ENCODE measurements at places on chromosomes 5 and 9. TPM values are rescaled to one million over a fixed set of nuclear protein-coding genes. Genes with fewer than 3 reads are reported as not detected.

Gene KCTD16
- polyA plus RNA-seq = not detected

Gene CSF1R
- polyA plus RNA-seq = 5.0 TPM

Gene IDNK
- polyA plus RNA-seq = 2.6 TPM

Gene IRX2
- 1.3 TPM for polyA plus RNA-seq

Gene SLC6A19
- polyA plus RNA-seq = not detected

Gene ZDHHC21
- polyA plus RNA-seq = 3.5 TPM

Gene FBP2
- polyA plus RNA-seq = 0.30 TPM

Gene SLC27A4
- polyA plus RNA-seq = 48.8 TPM

Gene NIPSNAP3A
- polyA plus RNA-seq = 30.1 TPM

Gene PCDHGB3
- polyA plus RNA-seq = 5.4 TPM

Gene FCN2
- 0.22 TPM for polyA plus RNA-seq

Gene LOX
- 3.0 TPM for polyA plus RNA-seq

Gene NRARP
- 1.6 TPM for polyA plus RNA-seq

Gene AMBP
- polyA plus RNA-seq = 0.08 TPM

Gene ADAMTS19
- 0.22 TPM for polyA plus RNA-seq

Gene FLT4
- 5.4 TPM for polyA plus RNA-seq

Gene DCTN4
- polyA plus RNA-seq = 31.8 TPM

Gene ENG
- polyA plus RNA-seq = 245 TPM

Gene INIP
- polyA plus RNA-seq = 17.8 TPM

Gene NLN
- polyA plus RNA-seq = 5.3 TPM

Gene SLC36A3
- polyA plus RNA-seq = not detected

Gene PCDHA9
- polyA plus RNA-seq = not detected

Gene SAPCD2
- polyA plus RNA-seq = 0.22 TPM

Gene PCDHGC5
- 5.4 TPM for polyA plus RNA-seq

Gene SARDH
- polyA plus RNA-seq = 0.29 TPM

Gene OR13C2
- not detected for polyA plus RNA-seq

Gene CCNI2
- 0.11 TPM for polyA plus RNA-seq

Gene NREP
- 25.8 TPM for polyA plus RNA-seq

Gene SURF2
- polyA plus RNA-seq = 41.1 TPM

Gene PALM2AKAP2
- polyA plus RNA-seq = 4.1 TPM

Gene TMC1
- polyA plus RNA-seq = not detected

Gene ZFP37
- 1.1 TPM for polyA plus RNA-seq

Gene CDKN2B-AS1
- not detected for polyA plus RNA-seq

Gene PCDHGA12
- 5.0 TPM for polyA plus RNA-seq

Gene TMEM174
- polyA plus RNA-seq = not detected

Gene EEIG1
- polyA plus RNA-seq = 9.2 TPM

Gene TMEFF1
- polyA plus RNA-seq = not detected

Gene SCGB3A2
- polyA plus RNA-seq = 0.30 TPM

Gene CAMLG
- polyA plus RNA-seq = 21.5 TPM

Gene PHYHD1
- polyA plus RNA-seq = 41.5 TPM

Gene CDX1
- polyA plus RNA-seq = not detected

Gene BTNL3
- 0.03 TPM for polyA plus RNA-seq

Gene PLK2
- 26.0 TPM for polyA plus RNA-seq

Gene FGF10
- polyA plus RNA-seq = 0.27 TPM

Gene IRX1
- polyA plus RNA-seq = 0.55 TPM

Gene IL4
- polyA plus RNA-seq = not detected

Data from heart left ventricle (tissue), 16 donors.